ENCODE measurements at places on chromosomes 16 and 17.

GRCh38 chr16:502179-502943, 25.2 kb upstream of the CAPN15 start:
- no peak for DNase-seq

- no peak for DNase-seq
Observed at GRCh38 chr16:81846105-81846504, 67.0 kb downstream of the PLCG2 start.

- DNase-seq: no peak
Observed at GRCh38 chr17:39727556-39727955, 2.8 kb downstream of the MIEN1 start.

DNA sequence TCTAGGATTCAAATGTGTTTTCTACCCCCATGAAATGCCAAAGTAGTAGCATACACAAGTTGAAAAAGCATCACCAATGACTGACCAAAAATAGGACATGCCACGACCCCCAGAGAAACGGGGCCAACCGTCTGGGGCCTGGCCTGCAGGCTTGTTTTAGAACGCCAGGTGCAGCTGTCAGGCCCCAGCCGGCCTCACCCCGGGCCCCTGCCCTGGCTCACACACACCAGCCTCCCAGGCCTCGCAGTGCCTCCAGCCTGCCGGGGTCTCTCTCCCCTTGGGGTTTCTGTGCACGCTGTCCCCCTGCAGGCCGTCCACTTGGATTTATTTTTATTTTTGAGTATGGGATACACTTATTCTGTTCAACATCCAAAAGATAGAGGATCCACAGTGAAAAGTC, 7.9 kb downstream of the KATNB1 start:
- DNase-seq: no peak

DNA sequence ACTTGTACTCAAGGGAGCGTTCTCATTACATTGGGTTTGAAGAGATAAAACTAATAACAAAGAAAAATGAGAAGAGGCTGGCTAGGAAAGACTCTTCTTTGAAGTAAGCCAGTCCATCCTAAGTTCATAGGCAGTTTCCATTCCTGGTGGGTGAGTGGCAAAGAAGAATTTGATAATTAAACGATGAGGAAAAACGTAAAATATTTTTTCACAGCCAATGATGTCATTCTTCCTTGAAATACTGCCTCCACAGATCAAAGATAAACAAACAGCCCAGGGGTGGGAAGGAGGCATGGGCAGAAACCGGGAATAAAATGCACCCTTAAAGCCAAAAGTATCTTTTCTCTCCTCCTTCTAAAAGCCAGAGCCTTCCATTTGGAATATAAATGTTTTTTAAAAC, 346.6 kb downstream of the PMP22 start:
- no peak for DNase-seq
